Muscle of back (tissue), 13 donors: ENCODE measurements at places on chromosomes 7 and 10.

DNA sequence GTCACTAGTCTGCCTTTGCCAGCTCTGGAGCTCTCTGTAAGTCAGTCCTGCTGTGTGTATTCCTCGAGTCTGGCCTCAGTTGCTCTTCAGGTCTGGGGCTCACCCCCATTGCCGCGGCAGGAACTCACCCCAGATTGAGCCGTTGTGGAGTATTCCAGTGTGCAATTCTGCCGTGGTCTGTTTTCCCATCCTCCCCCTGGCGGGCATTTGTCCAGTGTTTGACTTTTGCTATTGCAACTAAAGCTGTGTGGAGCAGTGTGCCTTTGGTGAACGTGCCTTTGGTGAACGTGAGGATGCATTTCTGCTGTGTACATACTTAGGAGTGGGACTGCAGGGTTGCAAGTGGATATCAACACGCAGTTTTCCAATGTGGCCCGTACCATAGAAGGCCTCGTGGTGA lies 134.5 kb downstream of the FAM53B start:
- DNase-seq, result no peak

DNA sequence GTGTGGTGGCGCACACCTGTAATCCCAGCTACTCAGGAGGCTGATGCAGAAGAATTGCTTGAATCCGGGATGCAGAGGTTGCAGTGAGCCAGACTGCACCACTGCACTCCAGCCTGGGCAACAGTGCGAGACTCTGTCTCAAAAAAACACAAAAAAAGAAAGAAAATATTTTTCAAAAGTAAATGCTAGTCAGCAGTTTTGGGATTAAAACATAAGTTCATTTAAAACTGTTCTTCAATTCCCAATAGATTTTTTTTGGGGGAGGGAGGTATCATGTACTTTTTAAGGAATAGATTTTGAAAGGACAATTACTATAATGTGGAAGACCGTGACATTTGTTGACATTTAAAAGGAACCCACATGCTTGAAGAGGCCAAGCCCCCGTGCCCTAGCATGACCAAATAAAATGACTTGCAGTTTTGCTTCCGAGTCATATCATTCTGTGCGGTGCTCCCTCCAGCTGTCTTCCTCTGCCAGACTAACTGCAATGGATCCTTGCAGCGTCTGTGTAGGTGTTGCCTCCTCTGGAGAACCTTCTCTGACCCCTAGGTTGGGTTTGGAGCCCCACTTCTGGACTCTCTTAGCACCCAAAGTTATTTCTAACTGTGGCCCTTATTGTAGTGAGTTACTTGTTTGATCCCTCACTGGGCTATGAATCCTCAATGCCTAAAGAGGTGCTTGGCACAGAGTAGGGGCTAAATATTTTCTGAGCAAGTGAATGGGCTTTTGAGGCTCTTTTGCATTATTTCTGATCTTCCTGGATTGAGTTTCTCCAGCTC lies 17.4 kb upstream of the HPS1 start:
- DNase-seq, result no peak

DNA sequence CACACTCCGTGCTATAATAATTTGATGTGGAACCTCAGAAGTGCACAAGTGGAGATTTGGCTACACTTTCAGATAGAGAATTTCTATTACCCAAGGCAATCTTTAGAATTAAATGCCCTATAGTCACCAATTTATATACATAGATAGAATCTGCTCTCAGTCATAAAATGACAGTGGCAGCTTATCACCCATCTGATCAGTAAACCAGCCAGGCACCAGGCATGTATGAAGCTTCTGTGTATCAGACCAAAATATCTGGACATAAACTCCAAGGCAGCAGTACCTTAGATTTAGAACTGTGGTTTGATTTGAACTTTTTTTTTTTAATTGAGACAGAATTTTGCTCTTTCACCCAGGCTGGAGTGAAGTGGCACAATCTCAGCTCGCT lies 180.9 kb downstream of the IPMK start:
- DNase-seq, result no peak

- no peak for DNase-seq
Observed at GRCh38 chr7:158130023-158130409, 457.6 kb downstream of the PTPRN2 start.

DNA sequence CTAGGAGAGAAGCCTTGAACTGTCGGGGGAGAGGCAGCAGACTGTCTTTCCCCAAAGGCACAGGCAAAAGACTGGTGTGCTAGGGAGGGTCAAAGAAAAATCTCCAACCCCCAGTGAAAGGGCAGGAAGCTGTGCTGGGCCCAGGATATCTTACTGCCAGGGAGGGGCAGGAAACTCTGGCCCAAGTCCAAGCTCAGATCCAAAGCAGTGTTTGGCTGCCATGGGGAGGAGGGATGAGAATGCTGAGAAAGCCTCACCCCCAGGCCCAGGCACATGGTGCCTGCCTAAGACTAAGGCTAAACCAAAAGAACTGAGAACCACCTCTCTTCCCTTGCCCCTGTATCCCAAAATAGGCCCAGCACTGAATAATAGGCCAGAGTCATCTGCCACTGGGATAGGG lies 171.2 kb downstream of the PLPP4 start:
- DNase-seq, result no peak

- DNase-seq, result no peak
Observed at GRCh38 chr10:89153116-89153515, 54.0 kb downstream of the CH25H start.

DNA sequence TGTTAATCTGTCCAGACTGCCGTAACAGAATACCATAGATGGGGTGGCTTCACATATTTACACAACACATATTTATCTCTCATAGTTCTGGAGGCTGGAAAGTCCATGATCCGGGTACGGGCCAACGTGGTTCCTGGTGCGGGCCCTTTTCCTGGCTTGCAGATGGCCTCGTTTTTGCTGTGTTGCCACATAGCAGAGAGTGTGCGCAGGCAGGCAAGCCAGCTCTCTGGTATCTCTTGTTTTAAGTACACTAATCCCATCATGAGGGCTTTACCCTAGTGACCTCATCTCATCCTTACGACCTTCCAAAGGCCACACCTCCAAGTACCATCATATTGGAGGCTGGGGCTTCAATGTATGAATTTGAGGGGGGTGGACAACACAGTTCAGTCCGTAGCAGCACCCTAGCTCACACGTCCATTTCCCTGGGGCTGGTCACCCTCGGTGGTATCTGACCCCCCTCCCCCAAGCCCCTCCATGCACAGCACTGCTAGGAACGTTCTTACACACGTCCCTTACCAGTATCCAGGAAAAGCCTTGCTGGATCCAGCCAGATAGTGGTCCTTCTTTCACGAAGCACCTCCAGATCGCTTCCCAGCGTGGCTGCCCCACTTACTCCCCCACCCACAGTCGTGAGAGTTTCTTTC lies 21.5 kb downstream of the CUX1 start:
- no peak for DNase-seq

DNA sequence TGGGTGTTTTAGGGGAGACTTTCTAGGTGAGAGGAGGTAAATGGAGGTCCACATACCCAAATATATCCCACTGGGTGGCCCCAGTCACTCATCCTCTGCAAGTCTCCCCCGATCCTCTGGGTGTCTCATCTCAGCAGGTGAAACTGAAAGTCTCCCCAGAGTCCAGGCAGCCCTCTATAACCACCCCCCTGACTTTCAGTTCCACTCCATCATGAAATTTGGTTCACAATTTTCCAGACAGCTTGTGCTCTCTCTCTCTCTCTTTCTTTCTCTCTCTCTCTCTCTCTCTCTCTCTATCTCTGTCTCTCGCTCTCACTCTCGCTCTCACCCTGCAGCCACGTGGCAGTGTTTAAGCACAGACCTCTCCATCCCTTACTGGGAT lies 56.7 kb upstream of the ELN start:
- no peak for DNase-seq

GRCh38 chr10:2790396-2791188 lies 276.8 kb upstream of the PFKP start:
- no peak for DNase-seq
